ENCODE measurements at places on chromosomes 1 and 21.

DNA sequence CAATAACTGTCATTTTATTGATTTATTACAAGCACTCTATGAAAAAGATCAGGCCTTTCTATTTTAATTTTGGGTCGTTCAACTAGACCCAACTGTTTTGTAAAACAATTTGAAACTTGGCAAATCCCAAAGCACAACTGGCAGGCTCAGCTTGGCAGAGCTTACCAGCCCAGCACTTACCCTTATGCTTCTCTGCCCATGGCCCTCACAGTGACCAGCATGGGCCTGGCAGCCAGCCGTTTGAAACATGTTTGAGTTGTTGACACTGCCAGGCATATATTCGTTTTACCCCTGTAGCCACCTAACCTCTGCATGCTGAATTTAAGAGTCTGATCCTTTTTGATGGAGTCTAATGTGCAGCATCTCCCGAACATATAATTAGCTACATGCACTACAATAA is 796.7 kb upstream of the ADGRL2 start:
- no peak for DNase-seq

- no peak for DNase-seq
Measured at GRCh38 chr1:84975035-84975434, 21.9 kb downstream of the MCOLN2 start.

- no peak for DNase-seq
Measured at GRCh38 chr1:172600615-172601014, 58.3 kb upstream of the FASLG start.

DNA sequence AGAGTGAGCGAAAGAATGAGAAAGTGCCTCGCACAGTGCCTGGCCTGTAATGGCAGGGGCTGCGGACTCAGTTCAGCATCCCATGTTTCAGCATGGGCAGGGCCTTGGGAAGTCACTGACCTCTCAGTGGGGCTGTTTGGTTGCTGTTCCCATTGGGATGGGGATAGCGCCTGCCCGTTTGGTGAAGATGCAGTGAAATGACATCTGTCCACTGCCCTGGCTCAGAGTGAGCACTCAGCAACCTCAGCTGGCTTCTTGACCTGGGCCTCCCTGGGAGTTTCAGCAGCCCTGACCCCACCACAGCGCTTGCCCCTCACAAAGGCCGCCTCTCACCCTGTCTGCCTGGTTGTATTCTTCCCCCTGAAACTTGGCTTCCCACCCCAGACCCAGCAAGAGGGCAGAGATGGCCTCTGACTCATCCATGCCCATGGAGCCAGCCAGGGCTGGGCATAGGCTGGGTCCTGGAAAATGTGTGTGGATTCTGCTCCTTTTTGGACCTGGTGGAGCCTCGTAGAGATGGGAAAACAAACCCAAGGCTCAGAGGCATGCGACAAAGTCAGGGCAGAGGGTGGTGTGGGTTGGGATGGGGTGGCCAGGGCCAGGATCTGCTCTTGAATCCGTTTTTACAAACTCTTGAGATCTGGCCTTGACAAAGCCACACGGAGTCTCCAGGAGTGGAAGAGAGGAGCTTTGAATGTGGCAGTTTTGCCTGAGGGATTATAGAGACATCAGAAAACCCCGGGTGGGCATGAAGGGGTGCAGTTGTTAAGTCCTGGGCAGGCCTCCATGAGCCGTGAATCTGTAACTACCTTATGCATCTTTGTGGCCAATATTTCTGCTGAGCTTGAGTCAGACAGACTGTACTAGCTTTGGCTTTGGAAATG is 1.2 kb downstream of the XKR8 start:
- no peak for DNase-seq

DNA sequence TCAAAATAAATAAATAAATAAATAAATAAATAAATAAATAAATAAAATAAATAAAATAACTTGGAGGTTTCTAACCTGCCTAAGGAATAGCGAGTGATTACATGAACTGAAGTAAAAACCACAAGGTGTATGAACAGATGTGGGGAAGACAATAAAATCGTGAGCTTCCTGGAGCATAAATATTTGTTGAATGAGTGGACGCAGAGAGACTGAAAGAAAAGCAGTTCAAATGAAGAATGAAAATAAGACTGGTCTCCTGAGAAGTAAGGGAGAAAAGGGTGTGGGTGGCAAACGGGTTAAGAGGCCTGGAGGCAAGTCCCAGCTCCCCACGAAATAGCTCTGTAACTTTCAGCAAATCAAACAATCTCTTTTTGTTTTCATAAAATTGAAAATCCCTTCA is 33.6 kb downstream of the CHML start:
- no peak for DNase-seq

- DNase-seq, result no peak
Measured at GRCh38 chr1:42806593-42806992, 10.3 kb upstream of the ERMAP start.

GRCh38 chr1:101203820-101204540 is 32.8 kb upstream of the S1PR1 start:
- no peak for DNase-seq

DNA sequence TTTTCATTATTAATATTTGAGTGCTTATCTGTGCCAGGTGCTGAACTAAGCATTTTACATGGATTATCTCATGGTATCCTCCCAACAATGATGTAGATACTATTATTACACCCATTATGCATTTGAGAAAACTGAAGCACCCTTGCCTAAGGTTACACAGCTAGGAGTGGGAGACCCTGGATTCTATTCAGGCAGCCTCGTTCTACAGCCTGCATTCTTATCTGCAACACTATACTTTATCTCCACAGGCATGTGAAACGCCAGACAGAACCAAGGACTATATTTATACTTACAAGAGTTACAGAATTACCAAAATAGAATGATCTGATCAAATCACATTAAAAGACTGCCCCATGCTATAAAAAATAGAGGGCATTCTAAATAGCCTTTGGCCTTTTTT is 22.4 kb downstream of the LPAR3 start:
- DNase-seq, result no peak

- no peak for DNase-seq
Measured at GRCh38 chr1:175887981-175888428, 144.6 kb upstream of the TNR start.

DNA sequence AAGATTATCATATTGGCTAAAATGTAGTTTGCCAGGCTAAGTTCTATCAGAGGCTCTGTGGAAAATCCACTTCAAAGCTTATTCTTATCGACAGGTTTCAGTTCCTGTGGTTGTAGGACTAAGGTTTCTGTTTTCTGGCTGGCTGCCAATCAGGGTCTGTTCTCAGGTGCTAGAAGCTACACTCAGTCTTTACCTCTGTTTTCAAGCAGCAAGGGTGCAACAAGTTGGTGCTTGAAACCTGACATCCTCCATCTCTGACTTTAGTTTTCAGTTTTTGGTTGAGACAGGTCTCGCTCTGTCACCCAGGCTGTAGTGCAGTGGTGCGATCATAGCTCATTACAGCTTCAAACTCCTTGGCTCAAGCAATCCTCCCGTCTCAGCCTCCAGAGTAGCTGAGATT is 15.3 kb upstream of the TMCO2 start:
- DNase-seq, result peak; percentile 27

DNA sequence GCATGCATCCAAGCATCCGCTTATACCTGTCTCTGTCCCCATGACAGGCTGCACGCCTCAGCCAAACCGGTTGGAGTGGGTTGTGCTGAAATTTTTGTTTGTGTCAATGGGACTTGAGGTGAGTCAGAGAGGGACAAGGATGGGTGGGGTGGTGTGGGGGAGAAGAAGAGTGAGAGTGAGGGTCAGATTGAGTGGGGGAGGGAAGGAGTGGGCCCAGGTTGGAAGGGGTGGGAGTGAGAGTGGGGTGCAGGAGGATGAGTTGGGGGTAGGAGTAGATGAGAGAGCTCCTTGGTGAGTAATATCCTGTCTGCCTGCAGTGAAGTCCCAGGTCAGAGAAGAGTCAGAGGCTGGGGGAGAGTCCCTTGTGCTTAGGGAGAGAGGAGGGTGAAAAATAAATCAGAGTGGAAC is 3.3 kb upstream of the NECTIN4 start:
- no peak for DNase-seq

DNA sequence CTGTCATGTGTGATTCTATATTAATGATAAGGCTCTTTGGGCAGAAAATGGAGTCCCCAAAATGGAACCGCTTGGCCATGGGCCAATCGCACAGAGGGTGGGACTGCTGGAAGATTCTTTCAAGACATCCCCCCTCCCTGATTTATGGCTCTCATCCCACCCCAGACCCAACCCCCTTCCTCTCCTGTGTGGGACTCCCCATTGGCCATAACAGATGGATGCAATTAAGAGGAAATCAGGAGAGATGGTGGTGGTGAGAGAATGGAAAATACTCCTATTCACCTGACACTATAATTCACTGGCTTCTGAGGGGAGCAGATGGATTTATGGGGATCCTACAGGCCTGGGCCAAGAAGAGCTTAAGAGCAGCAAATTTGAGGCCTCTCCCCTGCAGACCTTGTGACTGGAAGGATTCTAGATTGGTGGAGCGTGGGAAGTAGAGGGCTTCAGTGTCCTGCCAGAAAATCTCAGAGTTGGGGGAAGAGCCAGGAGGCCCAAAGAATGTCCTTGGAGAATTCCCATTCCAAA is 1.7 kb downstream of the IGFN1 start:
- no peak for DNase-seq

GRCh38 chr21:38286739-38287471 is 30.1 kb downstream of the KCNJ15 start:
- DNase-seq, result no peak

DNA sequence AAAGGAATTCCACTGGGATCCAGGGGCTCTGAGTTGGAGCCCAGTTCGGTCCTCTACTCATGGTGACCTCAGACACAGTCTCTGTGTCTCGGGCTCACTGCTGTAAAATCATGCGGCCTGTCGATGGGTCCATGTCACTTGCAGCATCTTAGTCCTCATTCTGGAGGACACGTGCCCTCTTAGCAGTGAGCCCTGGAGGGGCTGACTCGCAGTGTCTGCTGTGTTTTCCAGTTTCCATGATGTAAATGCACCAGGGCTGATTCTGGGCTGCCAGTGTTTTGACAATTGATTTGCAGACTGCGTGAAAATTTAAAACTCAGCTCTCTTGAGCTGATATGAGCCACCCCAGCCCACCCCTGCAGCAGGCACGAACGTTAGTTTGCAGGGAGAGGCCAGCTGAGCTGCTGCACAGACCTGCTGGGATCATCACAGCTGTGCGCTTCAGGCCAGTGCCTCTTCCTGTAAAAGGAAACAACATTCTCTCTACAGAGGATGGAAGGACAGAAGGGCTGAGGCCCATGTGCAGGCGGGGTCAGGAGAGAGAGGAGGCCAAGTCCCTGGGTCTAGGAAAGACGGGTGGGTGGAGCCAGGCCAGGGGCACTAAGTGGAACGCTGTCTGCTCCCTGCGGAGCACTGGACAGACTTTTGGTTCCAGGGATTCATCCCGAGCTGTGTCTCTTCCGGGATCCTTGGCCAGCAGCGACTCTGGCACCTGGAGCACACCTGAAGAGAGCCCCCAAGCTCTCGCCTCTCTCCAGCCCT is 42.6 kb downstream of the RSPH1 start:
- no peak for DNase-seq

- no peak for DNase-seq
Measured at GRCh38 chr1:67977756-67978155, 72.7 kb downstream of the DIRAS3 start.

DNA sequence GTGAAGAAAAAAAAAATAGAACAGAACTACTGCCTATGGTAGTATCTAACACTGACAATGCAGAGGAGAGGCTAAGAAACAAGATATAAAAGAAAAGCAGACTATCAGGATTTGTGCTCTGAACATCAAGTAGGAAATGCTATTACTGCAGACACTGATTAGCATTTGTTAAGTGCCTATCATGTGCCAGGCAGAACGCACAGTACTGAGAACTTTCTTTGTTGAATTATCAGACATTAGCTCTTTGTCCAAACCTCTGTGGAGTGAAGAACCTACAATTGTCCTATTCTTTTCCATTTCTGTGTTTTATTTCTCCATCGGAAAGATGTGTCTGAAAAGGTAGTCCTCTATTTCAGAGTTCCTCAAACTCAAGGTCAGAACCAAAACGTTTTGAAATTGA is 30.5 kb upstream of the DISP1 start:
- DNase-seq, result no peak

DNA sequence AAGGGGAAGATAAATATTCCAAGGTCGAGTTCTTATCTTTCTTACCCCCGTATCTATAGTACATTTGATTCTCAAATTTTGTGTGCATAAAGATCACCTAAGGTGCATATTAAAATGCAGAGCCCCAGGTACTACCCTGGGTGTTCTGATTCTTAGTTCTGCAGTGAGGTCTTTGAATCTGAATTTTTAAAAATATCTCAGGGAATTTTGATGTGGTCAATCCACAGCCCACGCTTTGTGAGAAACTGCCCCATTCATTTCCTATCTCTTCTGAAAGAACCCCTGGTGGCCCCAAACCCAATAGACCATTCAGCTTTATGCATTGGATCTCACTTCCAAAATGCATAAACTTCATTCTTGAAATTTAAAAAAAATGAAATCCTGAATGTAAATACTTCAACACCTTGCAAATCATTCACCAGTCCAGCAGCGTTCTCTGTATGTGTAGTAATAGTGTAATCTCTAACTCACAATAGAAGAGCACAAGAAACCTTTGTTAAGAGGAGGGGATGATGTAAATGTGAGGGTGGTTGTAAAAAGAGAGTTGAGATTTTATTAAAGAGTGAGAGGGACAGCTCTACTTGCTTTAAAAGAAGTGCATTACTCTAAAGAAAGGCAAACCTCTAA is 108.8 kb upstream of the ZP4 start:
- no peak for DNase-seq

GRCh38 chr1:46175243-46175642 is 356 bp downstream of the TSPAN1 start:
- no peak for DNase-seq

DNA sequence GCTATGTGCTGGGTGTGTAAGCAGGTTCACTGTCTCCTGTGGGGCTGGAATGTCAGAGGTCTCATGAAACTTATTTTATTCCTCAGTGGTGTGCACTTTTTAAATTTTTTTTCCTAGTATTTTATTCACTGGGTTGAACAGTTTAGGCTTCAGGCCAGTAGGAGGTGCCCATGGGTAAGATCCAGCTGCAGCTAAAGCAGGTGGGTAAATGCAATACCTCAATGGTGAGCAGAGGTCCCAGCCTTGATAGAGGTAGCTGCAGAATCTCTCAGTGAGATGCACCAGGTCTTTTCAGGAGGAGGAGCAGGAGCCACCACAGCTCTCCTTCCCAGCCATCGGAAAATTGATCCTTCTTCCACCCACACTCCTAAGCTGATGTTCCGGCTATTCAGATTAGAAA is 12.6 kb upstream of the OR6N2 start:
- DNase-seq, result no peak

- DNase-seq, result no peak
Measured at GRCh38 chr1:2408859-2409276, 3.5 kb downstream of the PEX10 start.

DNA sequence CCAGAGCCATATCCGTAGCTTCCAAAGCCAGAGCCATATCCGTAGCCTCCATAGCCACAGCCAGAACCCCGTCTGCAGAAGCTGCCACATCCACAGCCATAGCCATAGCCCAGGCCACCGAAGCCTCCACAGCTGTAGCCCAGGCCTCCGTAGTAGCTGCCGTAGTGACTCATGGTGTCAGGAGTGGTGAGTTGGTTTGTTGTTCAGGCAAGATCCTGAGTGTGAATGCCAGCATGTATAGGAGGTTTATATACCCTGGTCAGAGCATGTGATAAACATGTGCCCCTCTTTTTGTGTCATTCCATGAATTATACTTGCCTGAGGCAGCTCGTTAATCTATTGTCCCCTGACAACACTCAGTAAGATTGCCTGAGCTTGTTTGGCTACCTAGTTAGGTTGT is at the start of gene KRTAP19-1:
Gene KRTAP19-1, minus strand, starts transcription at position 223 of the 400 bp plus-strand sequence. Its CDS starts 50 bp downstream, at position 173.
- DNase-seq, result no peak

- DNase-seq, result no peak
Measured at GRCh38 chr21:21046063-21046462, 47.9 kb downstream of the NCAM2 start.

All from activated T-cell treated with anti-CD3 and anti-CD28 coated beads for 1 hour (primary cell).